ENCODE measurements at places on chromosomes 3 and 15.

DNA sequence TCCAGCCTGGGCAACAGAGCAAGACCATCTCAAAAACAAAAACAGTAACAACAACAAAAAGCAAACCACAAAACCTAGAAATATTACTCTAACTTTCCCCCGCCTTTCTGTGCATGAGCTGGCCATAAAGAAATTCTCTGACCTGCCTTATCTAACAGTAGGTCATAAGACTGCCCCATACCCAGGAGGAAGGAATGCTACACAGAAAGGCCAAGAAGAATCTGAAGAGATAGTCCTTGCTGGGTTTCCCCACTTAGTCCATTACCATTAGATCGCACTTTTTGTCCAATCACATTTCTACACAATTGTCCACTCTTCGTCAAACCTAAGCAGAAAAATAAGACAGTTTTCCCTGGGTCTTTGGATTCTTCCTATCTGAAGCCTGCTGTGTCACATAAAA is 23.5 kb downstream of the CIAO2A start:
- DNase-seq, result no peak

DNA sequence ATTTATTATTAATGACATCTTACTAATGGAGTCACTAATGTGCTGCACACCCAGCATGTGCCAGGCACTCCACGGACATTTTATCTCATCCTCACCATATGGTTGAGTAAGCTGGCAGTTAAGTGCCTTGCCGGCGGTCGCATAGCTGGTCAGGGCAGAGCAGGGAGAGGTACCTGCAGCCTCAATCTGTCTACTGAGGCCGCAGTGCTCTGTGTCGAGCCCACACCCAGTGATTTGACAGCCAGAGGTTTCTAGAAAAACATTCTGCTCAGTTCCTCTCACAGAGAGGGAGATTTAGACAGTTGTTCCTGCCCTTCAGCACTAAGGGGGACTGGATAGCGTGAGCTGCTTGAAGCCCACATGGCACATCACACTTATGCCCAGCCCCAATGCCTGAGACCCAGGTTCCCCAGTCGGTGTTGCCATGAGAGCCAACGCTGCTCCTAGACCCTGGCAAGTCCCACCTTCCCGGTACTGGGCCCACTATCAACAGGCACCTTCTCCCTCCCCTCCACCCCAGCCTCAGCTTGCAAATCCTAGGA is 2.6 kb downstream of the LIPC start:
- peak; percentile 100 for DNase-seq

DNA sequence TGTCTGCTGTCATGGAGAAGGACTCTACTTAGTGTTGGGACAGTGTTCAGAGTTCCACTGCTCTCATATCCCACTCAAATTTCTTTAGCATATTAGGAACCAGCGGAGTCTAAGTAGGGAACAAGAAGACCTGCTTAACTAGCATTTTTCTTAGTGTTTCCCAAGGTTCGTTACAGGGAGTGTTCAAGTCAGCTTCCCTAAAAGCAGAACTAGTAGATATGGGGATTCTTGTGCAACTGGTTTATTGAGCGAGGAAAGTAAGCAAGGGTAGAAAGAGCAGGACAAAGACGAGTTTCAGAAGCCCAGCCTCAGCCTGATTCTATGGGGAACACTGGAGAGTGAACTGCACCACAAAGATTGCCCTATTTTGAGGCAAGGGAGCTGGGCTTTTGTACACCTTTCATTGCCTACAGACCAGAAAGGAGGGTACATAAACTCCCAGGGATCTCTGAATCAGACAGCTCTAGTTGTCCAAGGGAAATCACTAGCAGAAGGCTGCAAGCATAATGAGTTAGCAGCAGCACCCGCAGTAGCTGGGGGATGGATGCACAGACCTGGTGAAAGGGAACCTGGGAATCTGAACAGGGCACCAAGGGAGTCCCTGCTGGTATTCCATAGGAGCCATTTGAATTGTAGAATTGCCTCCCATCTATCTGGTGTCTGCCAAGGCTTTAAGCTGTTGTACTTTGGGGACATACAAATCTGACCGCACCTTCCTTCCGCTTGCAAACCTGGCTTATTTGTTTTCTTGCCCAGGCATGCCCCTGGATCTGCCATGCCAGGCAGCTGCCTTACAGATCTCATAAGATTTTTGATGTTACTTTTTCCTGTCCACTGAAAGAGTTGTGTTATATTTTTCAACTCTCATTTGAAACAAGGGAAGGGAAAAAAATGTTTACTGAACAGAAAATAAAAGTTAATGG is 15.1 kb downstream of the CMTM7 start:
- DNase-seq, result no peak

DNA sequence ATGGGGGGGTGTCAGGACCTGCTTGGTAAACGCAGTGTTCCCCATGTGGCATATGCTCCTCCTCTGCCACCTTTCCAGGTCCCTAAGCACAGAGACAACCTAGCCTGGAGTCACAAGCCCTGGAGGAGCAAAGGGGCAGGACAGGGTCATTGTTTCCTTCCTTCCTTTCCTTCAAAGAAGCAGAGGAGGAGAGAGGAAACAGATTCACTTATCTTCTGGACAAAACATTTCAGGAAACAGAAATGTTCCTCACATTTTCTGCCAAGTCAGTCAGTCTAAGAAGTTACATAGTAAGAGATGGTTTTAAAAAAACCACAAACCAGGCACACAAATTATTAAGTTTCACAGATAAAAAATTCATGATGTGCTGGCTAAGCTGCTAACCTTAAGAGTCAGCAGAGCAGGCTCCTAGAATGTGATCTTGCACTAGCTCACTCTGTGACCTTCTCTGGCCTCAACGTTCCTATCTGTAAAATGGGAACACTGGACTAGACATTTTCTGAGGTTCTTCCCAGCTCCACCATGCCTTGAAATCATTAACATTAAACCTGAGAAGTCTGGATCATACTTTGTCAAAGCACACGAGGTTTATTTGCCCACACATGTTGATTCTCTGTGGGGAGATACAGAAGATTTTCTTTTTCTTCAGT is 47.9 kb downstream of the ATP13A5 start:
- DNase-seq, result no peak

DNA sequence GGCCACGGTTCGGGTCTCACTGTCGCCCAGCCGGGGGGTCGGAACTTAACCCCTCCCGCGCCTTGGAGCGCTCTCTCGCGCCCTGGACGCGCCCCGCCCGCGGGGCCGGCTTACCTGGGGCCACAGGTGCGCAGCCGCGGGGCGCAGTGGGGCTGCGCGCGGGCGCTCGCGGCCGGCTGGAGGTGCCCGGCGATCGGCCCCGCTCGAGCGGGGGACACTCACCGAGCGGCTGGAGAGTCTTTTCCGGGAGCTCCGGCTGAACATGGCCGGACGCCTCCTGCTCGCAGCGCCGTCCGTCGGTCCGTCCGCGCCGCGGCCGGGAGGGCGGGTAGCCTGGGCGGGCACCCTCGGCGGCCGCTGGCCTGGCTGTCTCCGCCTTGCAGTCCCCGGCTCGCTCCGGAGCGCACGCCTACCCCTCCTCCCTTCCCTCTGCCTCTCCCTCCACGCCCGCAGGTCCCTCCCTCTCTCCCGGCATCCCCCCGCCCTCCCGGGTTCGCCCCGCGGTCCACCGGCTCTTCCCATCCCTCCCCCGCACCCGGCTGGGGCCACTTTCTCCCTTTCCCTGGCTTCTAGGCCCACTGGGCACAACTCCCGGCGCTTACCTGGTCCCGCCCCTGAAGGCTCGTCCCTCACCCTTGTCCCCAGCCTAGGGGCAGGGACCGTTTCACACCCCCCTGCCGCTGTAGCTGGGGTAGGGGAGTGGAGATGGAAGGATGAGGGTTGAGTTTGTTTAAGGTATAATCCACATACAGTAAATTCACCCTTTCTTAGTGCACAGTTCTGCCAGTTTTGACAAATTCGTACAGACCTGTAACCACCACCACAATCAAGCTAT is 220.1 kb upstream of the PRICKLE2 start:
- no peak for DNase-seq

- DNase-seq, result no peak
These were observed 298.1 kb downstream of the ADAMTS17 start for GRCh38 chr15:100043692-100044091.

GRCh38 chr15:36814105-36814504 is 234.7 kb downstream of the CDIN1 start:
- DNase-seq, result no peak

- DNase-seq, result no peak
These were observed 87.7 kb upstream of the RASGRP1 start for GRCh38 chr15:38652183-38652794.

DNA sequence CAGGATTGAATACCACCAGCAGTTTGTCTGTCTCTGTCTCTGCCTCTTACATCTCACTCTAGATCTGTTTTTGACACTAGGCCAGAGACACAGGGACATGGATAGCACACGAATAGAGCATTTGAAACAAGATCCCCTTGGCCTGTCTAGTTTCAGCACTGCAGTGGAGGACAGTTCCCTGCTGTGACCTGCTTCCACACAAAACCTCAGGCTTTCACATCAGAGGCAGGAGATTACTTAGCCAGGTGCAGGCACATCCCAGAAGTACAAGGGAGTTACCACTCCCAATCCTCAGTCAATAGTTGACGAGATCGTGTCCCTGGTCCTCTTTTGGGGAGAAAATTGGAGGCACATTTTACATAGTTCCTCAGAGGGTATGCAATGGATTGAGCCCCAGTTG is 34.0 kb upstream of the CCK start:
- DNase-seq, result no peak

GRCh38 chr3:17535274-17535673 is 207.2 kb downstream of the TBC1D5 start:
- DNase-seq, result no peak

DNA sequence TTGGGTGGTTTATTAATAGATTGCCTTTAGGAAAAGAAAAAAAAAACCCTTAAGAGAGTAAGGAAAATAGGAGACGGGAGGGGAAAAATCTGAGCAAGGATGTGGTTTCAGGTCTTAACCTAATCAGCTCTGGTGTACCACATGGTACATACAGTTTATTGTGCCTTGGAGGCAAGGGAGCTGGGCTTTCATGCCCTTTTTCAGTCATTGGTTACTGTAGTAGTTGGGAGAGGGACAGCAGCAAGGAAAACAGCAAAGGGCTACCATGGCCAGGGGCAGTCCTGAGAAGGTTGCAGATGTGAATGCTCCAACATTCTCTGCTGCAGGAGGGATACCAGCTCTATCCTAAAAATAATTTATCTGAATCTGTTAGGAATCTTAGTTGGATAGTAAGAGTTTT is 5.9 kb downstream of the CMC1 start:
- no peak for DNase-seq

- no peak for DNase-seq
These were observed 12.7 kb downstream of the TMEM108 start for GRCh38 chr3:133050891-133051290.

GRCh38 chr3:16511681-16512434 is 1.6 kb downstream of the RFTN1 start:
- DNase-seq, result no peak

GRCh38 chr15:90160781-90161727 is 40.1 kb upstream of the SEMA4B start:
- DNase-seq, result no peak

DNA sequence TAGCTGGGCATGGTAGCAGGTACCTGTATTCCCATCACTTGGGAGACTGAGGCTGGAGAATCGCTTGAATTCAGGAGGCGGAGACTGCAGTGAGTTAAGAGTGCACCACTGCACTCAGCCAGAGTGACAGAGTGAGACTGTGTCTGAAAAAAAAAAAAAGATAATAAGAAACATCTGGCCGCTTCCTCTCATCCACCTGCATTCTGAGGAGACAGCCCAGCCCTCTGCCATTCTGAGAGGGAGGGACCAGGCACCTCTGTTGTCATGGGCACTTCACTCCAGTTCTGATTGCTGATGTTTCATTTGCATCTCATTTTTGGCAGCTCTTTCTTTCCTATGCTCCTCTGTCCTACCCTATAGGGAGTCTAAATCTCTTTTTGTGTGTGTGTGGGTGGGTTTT is 36.4 kb upstream of the GSK3B start:
- DNase-seq, result peak; percentile 13

GRCh38 chr3:38722781-38723568 is 73.5 kb upstream of the SCN5A start:
- DNase-seq, result no peak

GRCh38 chr15:67145710-67146109 is 80.3 kb downstream of the SMAD3 start:
- DNase-seq, result no peak

DNA sequence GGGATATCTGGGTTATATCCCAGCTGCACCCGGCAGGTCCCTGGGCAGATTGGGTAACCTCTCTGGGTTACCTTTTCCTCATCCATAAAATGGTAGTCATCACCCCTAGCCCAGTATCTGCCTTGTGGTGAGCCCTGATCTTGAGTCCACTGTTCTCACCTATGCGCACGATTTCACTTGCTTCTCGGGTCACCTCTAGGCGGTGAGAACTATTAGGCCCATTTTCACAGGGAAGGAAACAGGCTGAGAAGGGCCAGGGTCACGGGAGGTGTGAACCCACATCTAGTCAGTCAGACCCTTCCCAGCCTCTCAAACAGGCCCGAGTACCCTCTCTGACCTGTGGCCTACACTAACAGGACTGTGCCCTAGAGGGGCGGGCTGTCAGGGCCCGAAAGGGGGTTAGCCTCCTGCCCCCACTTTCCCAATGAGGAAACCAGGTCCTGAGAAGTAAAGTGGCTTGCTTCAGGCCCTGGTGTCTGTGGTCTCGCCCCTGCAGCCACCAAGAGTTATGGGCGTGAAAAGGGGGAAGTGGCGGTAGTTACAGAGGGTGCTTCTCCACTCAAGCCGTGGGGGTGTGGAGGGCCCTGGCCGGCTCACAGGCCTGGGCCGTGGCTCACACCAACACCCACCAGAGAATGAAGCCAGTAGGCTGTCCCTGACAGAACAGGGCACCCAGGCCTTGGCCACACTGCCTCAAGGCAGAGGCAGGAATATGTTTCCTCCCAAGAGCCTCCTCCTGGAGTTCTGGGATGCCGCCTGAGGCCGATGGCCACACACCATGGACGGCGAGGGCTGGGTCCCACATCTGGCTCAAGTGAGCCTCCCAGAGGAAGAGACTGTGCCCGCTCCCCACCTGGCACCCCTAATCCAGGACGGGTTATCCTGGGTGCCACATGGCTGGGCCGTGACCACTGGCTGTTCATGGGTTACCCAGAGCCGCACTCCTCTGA is 19.5 kb downstream of the PSTPIP1 start:
- no peak for DNase-seq

DNA sequence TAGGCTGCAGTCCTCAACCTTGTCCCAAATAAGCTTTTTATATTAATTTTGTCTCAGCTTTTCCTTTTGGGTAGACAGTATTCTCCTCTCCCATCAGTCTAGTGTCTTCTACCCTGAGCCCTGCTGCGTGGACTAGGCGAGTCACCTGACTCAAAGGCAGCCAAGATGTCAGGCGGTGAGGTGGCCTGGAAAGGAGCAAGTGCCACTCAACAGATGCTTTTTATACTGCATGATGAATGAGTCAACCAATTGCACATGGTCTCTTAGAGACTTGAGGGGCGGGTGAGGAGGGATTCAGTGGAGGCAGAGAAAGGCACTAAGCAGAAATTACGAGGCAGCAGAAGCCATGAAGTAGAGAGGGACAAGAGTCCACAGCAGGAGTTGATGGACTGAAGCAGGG is 95.9 kb downstream of the FRMD4B start:
- no peak for DNase-seq

DNA sequence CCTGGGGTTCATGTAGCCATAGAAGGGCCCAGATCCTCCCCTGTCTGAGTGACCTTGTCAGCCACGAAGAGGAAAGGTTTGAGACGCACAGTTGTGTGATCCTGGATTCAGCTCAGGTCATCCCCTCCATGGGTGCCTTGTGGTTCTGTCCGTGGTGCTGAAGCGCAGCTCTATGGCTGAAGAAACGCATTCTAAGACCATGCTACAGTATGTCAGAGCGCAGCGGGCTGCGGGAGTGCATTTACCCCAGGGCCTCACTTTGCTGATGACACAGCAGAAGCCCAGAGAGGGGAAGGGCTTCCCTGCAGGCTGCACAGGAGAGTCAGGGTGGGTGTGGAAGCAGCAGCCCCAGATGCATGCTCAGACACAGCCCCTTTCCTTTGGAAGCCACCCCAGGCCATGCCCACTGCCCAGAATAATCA is 68.8 kb upstream of the IQSEC1 start:
- DNase-seq, result no peak
